ENCODE measurements at places on chromosomes 5 and 9.

GRCh38 chr5:181121675-181122561 is 9.1 kb downstream of the OR2V1 start:
- DNase-seq = peak; percentile 1

DNA sequence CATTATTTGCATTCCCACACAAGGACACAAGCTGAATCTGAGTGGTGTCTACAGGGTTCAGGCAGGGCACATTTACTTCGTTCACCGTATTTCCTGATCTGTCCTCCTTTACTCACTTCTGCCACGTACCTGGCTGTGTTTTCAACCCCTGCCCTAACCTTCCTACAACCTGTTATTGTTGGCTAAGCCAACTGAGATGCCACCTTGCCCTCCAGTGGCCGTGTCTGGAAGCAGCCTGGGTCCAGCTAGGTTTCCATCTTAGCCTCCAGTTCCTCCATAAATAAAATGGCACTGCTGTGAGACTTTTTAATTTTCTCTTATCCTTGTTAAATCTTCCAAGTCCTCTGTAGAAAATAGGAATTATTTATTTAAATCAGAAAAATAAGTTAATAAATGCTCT is 64.8 kb downstream of the ATP10B start:
- no peak for DNase-seq

DNA sequence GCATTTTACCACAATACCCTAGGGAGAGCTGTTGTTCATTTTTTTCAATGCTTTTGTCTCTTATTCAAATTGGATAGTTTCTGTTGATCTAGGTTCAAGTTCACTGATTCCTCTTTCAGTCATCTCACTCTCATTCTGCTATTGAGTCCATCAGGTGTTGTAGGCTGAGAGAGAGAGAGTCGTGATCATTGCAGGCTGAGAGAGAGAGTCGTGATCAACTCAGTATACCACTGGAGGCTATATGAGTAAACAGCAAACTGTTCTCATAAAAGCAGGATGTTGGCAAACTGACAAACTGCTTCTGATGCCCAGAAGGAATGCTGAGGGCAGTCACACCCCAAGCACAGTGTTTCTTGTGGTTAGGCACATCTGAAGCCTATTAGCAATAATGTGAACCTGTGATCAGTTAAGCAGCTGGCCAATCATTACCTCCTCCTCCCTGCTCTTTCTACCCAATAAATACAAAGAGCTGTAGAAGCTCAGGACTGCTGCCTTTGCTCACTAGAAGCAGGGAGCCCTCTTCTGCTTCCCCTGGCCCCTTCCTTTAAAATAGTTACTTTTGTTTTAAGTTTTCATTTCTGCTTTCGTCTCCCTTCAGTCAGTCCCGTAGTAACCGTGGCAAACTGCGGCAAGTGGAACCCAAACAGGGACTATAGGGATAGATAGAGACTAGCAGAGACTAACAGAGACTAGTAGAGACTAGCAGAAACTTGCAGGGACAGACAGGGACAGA is 476.1 kb upstream of the ACO1 start:
- no peak for DNase-seq

DNA sequence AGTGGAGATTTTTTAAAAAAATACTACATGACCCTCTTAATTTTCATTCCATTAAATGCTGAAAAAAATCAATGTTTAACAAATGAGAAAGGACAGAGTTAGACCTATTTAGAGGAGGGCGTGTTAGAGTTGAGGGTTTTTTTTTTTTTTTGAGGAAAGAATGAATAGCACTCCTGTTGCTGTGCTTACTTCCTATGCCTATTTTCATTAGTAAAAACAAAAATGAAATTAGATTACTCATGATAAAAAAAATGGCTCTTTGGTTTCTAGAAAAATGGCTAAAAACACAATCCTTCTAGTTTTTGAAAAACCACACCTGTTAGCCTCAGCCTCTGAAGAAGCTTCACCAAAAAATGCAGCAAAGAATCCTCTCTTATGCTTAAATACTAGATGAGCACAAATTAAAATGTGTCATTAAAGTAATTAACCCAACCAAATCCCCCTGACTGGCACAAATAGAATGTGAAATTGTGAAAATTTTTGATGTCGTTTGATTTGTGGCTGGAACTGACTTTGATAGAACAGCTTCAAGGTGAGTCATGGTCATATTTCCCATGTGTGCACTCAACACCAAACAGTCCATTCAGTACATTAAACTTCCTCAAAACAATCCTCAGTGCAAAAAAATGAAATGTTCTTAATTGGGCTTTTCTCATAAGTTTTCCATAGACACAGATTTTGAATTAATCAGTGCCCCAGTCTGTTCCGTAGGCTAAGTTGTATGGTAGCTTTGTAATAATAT is 98.0 kb downstream of the MACIR start:
- no peak for DNase-seq

GRCh38 chr9:93955981-93956784 is 1.0 kb upstream of the BARX1 start:
- DNase-seq = no peak

GRCh38 chr9:106880863-106881262 is 17.9 kb downstream of the ZNF462 start:
- no peak for DNase-seq

DNA sequence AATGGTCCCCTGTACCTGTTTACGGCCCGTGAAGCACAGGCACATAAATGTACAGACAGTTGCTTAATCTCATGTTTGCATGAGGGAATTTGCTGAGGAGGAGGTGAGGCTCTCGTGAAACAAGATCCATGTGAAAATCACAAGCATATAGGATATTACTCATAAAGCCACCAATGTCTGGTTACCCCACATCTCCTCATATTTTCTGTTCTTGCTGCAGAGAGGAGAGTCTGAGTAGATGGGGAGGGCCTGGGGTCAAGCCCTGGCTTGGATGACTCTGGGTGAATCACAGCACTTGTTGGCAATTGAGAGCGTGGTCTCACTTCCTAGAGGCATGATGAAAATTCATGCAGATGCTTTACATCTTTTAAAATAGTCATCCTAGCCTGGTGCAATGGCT is 975 bp downstream of the AGXT2 start:
- DNase-seq = no peak

- no peak for DNase-seq
Observed at GRCh38 chr5:135625061-135625460, 46.3 kb upstream of the CXCL14 start.

DNA sequence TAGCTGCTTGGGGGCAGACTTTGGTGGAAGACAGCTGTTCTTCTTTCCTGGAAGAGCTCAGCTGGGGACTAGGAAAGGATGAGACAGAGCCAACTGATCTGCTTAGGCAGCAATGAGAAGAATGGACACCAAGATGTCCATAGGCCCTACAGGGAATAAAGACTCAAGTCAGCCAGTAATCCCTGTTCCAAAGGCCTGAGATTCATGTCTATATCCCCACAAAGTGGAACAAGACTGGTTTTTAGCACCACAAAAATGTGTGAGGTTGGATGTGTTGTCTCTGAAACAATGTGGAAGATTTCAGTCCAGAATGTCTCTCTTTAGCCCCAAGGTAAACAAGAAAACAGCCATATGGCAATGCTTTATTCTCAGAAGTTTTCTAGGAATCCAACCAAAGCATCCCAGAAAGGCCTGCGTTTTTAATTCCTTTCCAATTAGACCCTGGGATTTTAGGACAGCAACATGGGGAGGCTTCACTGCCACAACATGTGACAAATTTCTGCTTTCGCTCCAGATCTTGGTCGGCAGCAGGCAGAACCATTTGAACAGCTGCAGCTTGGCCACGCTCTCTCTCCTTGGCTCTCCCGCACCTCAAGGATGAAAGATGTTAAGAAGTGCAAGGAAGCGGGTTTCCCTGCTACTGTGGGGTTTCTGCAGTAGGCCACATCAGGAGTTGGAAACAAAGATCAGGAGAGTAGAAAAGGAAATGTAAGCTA is 245.1 kb downstream of the FSTL4 start:
- no peak for DNase-seq

GRCh38 chr5:35990520-35990919 is 670 bp downstream of the UGT3A1 start:
- no peak for DNase-seq
